ENCODE measurements at places on chromosomes 3 and 15.

DNA sequence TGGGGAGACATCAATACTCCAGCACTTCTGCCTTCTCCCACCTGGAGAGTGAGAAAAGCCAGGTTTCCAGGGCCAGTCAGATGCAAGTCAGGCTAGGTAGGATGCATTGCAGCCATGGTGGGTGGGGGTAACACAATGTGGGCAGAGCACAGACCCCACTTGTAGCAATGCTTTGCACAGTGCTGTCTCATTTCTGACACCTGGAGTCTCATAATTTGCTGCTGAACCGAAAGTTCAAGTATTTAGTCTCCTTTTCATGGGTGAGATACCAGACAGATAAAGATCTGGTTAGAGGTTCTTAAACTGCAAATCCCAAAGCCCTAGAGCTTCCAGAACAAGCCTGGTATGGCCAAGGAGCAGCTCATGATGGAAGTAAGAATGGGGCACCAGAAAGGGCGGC, 880.3 kb upstream of the CFAP20DC start:
- DNase-seq, result no peak

DNA sequence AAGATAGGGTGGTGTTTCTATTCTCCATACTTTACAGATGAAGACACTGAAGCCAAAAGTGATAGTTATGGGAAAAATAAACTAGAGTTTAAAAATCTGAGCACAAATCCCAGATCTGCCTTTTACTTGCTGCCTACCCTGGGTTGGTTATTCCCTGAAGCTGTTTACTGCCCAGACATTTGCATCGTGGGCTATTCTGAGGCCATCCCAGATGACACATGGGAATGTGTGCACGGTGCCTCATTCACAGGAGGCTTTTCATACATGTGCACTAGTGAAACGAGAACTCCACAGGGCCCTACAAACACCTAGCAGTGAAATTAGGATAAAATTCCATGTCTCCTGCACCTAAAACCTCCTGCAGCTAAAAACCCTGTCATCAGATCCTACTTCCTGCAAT, 17.5 kb downstream of the MYO5C start:
- DNase-seq, result no peak

GRCh38 chr3:23698652-23699313, 107.0 kb upstream of the UBE2E1 start:
- DNase-seq, result no peak

DNA sequence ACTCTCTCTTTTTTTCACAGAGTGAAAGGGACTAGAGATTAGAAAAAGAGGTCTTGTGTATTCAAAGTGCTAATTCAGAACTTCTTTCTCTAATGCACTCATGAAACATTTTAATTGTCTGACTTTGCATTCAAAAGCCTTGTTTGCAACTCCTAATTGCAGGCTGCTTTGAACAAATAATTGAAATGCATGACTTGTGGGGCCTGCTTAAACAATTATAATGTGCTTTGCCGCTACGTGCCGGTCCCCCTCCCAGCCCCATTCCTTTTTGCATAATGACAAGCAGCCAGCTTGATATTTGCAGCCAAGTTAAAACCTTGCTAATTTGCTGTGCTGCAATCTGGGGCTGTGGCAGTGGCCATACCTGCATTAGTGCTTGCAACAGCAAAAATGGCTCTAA, 114.5 kb downstream of the FOXB1 start:
- DNase-seq, result no peak

GRCh38 chr3:30581067-30581585, 25.3 kb upstream of the TGFBR2 start:
- DNase-seq, result no peak

DNA sequence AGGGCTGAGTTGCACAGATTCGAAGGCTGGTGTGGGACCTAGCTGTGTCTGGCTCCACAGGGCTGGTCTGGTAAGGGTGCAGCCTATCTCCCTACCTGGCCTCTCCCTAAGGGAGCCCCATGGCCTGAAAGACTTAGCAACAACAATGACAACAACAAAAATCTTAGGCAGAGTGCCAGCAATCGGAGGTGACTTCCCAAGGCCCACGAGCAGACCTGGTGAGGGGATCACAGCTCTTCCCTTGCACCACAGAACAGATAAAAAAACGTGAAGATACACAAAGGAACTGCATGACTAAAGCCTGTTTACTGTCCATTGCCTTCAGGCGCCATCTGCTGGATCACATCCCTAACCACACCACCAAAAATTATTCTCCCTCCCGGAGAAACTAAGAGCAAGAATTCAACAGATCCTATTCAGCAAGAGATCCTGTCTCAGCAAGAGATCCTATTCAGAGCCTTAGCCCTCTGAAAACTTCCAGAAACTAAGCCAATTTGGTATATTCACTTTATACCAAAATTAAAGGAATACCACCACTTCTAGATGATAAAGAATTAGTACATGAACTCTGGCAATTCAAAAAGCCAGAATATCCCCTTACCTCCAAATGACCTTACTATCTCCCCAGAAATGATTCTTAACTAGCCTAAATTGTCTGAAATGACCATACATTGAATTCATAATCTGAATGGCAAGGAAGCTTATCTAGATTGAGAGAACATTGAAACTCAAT, 24.1 kb upstream of the OR5K4 start:
- peak; percentile 25 for DNase-seq
